ENCODE measurements at places on chromosomes 7 and 10. TPM values are rescaled to one million over a fixed set of nuclear protein-coding genes. Genes with fewer than 3 reads are reported as not detected.

GRCh38 chr10:112678987-112679386 lies 232.0 kb downstream of the VTI1A start:
- H3K4me1 ChIP-seq: no peaks in the 10 kb centered on the region
- H3K4me3 ChIP-seq: no peak overlapping the region
- no peak overlapping the region for H3K27ac ChIP-seq
- no peak for DNase-seq
- H3K27me3 ChIP-seq: no peaks in the 10 kb centered on the region

DNA sequence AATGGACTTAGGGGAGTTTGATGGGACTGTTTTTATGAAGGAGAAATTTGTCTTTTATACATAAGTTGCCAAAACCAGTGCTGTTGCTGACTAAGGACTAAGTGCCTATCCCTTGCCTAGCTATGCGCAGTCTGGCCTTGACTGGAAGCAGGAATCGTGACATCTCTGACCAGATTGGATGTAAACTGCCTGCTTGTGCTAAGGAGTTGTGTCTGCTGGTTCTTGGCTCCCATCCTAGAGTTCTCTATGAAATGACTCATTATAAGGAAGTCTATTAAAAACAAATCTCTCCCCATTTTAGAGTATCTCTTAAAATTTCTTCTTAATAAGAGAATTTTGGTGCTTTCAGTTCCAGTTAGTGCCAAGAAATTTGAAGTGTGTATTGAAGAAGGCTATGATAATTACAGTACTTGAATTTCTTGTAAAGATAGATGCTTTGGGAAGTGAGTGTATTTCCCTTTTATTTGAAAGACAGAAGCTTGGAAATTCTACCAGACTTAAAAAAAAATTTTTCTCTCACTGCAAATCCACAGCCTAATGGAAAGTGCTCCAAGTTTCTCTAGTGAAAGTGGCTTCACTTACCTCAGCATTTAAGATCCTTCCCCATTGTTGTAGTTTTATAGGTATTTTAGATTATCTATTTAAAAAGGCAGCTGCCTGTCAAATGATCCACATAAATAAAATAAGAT lies 77.6 kb downstream of the BICC1 start:
- H3K36me3 ChIP-seq: no peaks in the 10 kb centered on the region
- H3K4me1 ChIP-seq: no peaks in the 10 kb centered on the region

DNA sequence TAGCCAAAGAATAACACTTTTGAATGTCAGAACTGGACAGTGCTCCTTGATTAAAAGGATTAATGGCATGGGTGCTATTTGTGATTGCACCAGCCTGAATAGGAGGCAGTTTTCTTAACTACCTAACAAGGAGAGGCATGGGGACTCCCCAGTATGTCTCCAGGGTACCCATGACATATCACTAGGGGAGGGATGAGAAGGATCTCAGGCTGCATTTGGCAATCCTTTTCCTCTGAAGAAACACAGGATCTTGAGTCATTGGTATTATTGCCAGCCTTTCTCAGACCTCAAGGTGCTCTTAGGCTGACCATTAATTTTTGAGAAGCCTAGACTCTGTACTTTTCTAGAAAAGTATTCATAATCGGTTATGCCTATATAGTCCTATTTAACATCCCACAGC lies 77.5 kb upstream of the NPVF start:
- no peak overlapping the region for H3K27ac ChIP-seq
- no peak overlapping the region for H3K4me3 ChIP-seq
- no peak for DNase-seq
- no peaks in the 10 kb centered on the region for H3K36me3 ChIP-seq

DNA sequence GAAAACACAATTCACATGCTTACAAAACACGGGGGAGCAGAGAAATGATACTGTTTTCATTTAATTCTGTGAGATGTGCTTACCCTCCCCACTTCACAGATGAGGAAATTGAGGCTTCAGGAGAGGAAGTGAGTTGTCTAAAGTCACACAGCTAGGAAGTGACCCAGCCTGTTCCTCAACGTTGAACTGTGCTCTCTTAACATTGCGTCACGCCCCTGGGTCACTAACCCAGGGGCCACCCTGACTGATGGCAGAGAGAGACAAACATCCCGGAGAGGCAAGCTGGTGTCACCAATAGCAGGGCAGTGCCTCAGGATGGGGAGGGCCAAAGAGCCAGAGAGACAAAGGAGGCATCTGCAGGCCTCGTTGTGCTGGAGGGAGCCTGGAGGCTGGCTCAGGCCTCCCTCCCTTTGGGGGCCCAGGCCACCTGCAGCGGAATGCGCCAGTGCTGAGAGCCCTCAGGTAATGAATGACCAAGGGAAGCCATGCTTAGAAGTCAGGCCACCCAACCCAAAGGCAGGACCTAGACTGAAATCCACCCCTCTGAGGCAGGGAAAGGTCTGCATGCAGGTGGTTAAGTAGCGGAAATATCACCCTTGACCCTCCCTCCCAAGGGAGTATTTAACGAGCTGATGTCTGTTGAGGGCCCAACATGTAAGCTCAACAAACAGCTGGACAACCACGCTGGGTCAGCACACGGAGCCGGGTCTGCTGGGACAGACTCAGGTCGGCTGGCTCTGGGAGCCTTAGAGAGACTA lies 81.3 kb downstream of the C10orf105 start:
- peaks cover 3% of the 10 kb centered on the region for H3K4me1 ChIP-seq
- H3K27me3 ChIP-seq: no peaks in the 10 kb centered on the region
- no peak overlapping the region for H3K4me3 ChIP-seq
- H3K36me3 ChIP-seq: no peaks in the 10 kb centered on the region

GRCh38 chr10:116587878-116588591 lies 2.7 kb upstream of the PNLIPRP1 start:
- no peak overlapping the region for H3K4me3 ChIP-seq
- no peaks in the 10 kb centered on the region for H3K36me3 ChIP-seq
- DNase-seq: no peak
- no peaks in the 10 kb centered on the region for H3K4me1 ChIP-seq
- H3K27ac ChIP-seq: no peak overlapping the region
- no peaks in the 10 kb centered on the region for H3K27me3 ChIP-seq

DNA sequence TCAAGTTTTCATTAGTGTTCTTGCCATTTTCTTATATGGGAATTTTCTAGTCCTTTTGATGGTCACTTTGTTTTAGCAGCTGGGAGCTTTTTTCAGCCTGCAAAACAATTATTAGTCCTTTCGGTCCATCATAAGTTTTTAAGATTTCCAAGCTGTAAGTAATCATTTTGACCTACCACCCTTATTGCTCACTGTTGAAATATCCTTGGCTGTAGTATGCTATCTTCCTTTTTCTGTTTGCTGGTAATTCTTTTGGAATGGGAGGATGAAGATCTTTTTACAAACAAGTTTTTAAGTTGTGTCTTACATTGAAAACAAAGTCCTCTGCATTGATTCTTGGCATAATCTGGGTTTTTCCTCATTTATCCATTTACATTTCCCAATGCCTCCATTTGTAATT lies 24.0 kb downstream of the BZW2 start:
- DNase-seq: no peak
- H3K27ac ChIP-seq: no peak overlapping the region
- peaks cover 10% of the 10 kb centered on the region for H3K4me1 ChIP-seq
- no peak overlapping the region for H3K4me3 ChIP-seq

DNA sequence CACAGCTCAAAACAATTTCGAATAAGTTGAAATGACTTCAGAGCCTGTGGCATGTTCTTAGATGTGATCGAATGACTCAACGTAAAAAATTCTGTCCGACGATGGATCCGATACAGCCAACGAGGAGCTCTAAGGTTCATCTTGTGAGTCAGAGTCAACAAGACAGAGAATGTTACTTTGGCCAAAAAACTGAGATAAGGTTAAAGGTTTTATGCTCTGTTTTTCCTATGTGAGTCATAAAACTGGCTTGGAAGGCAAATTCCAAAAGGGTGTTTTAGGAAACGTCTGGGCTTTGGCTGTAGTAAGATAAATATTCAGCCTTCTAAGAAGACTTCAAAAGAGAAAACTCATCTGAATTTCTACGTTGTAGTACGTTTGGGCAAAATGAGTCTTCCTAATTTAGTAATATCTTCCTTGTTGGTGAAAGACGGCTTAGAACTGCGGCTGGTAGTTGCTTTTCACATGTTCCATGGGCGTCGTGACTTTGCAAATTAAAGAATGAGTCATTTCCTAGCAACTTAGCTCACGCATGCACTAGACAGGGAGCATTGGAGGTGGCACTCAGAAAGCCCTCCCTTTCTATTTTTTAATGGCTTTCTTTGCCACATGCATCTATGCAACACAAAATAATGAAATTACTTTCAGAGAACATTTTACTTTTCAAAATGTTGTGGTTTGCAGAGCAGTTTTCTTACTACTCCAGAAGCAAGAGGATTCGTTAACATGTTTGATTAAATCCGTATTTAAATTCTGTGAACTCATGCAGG lies 28.2 kb downstream of the PFKP start:
- peaks cover 53% of the 10 kb centered on the region for H3K36me3 ChIP-seq
- H3K27ac ChIP-seq: peak overlapping the region; percentile 87
- no peaks in the 10 kb centered on the region for H3K27me3 ChIP-seq
- DNase-seq: peak; percentile 80
- peak overlapping the region; percentile 17 for H3K4me3 ChIP-seq

GRCh38 chr7:86814661-86815379 lies 171.1 kb downstream of the GRM3 start:
- H3K27ac ChIP-seq: no peak overlapping the region
- no peak overlapping the region for H3K4me3 ChIP-seq
- DNase-seq: no peak

GRCh38 chr10:121500701-121501332 lies 97.4 kb downstream of the FGFR2 start:
- H3K27me3 ChIP-seq: no peaks in the 10 kb centered on the region
- no peak overlapping the region for H3K4me3 ChIP-seq
- no peaks in the 10 kb centered on the region for H3K4me1 ChIP-seq
- H3K36me3 ChIP-seq: no peaks in the 10 kb centered on the region
- no peak overlapping the region for H3K27ac ChIP-seq

DNA sequence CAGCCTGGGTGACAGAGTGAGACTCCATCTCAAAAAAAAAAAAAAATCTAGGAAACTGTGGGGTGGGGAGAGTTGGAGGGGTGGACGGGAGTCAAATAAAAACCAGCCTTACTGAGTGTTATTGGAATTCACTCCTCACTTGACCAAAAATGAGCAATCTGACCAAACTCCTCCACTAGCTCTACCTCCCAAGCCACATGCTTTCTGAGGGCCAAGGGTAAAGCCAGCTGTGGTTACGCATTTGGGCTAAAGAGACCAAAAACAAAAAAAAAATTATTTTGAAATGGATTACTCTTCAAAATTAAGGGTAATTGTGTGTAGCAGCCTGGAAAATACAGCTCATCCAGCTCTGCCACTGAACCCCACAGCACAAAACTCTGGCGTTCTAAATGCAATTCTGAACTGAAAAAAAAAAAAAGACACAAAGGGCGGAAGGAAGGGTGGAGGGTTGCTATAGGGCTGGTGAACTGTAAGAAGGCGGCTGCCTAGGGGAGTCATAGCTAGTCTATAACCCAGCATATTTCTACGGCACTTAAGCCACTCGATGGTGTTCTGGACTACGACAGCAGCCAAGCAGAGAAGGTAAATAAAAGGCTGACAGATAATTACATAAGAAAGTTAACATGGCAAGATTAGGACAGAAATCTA lies 7.8 kb downstream of the ELMO1 start:
- H3K36me3 ChIP-seq: peaks cover 26% of the 10 kb centered on the region
- peaks cover 89% of the 10 kb centered on the region for H3K4me1 ChIP-seq
- peak; percentile 60 for DNase-seq
- H3K27me3 ChIP-seq: no peaks in the 10 kb centered on the region
- peak overlapping the region; percentile 91 for H3K27ac ChIP-seq

GRCh38 chr10:11450427-11450826 lies 161.0 kb downstream of the USP6NL start:
- no peak for DNase-seq
- H3K4me1 ChIP-seq: peaks cover 17% of the 10 kb centered on the region
- H3K4me3 ChIP-seq: no peak overlapping the region

- no peak overlapping the region for H3K27ac ChIP-seq
- H3K4me3 ChIP-seq: no peak overlapping the region
- H3K36me3 ChIP-seq: no peaks in the 10 kb centered on the region
- no peak for DNase-seq
- H3K4me1 ChIP-seq: no peaks in the 10 kb centered on the region
- H3K27me3 ChIP-seq: no peaks in the 10 kb centered on the region
These were observed 43.2 kb downstream of the CHST3 start for GRCh38 chr10:72007246-72007892.

Gene ATG9B
- 3.5 TPM for total RNA-seq

Gene LRRC17
- total RNA-seq: not detected

Gene NRG3
- not detected for total RNA-seq

Gene STX1A
- 31.8 TPM for total RNA-seq

Gene LOXL4
- total RNA-seq: not detected

Gene SCIN
- total RNA-seq: not detected

All from activated CD4-positive, alpha-beta memory T cell treated with anti-CD3 and anti-CD28 coated beads for 36 hours (primary cell).